Esophagus squamous epithelium (tissue), 5 donors: ENCODE measurements at places on chromosomes 16 and 17.

GRCh38 chr17:74296548-74296936 is 22.5 kb downstream of the DNAI2 start:
- no peak for DNase-seq

- DNase-seq, result no peak
Measured at GRCh38 chr17:77163511-77164280, 22.9 kb downstream of the SEC14L1 start.

GRCh38 chr16:84786605-84787262 is 33.1 kb upstream of the CRISPLD2 start:
- no peak for DNase-seq

GRCh38 chr17:41338961-41339485 is 11.6 kb downstream of the KRT33A start:
- no peak for DNase-seq

GRCh38 chr17:28906276-28906675 is 3.4 kb upstream of the DHRS13 start:
- DNase-seq, result no peak

DNA sequence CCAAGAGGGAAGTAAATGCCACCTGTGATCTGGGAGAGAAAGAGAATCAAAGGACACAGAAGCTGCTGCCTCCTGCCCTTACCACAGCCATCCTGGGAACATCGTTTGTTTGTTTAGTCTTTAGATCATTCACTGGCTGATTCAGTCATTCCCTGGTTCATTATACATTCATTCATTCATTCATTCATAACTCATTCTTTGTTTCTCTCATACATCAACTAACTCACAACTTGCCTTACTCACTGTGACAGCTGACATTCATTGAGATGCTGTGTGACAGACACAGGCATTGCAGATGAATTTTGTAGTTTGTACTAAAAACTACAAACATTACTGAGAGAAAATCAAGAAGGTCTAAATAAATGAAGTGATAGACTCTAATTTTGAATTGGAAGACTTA is 291.0 kb upstream of the TNRC6C start:
- DNase-seq, result no peak

- no peak for DNase-seq
Measured at GRCh38 chr17:11284811-11285210, 43.8 kb downstream of the SHISA6 start.
